ENCODE measurements at places on chromosomes 1 and 21.

DNA sequence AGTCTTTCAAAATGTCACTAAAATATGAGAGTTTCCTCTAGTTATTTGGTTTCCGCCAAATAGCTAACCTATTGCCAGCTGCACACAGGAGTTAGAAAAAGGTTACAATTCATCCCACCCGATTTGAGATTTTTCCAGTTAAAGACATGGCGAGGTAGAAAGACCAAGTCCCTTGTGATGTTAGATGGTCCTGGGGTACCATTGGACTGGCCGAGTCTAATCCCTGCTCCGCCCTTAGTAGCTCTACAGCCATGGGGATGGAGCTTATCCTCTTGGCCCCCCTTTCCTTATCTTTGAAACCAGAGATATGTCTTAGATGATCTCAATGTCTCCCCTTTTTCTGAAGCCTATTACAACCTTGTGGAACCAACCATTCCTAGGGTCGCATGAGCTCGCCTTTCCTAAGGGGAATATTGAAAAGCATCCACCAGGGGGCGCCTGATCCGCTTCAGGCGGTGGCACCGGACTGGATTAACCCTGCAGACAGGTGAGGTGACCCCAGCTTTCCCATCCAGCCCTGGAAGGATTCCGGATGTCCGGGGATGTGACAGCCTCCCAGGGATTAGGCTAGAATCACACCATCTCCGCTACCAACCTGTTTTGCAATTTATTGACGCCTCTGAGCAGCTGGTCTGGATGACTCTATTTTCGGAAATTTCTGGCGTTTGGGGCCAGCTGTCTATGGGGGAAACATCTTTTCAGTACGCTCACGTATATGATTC, 68.3 kb upstream of the SIM2 start:
- no peak for DNase-seq

DNA sequence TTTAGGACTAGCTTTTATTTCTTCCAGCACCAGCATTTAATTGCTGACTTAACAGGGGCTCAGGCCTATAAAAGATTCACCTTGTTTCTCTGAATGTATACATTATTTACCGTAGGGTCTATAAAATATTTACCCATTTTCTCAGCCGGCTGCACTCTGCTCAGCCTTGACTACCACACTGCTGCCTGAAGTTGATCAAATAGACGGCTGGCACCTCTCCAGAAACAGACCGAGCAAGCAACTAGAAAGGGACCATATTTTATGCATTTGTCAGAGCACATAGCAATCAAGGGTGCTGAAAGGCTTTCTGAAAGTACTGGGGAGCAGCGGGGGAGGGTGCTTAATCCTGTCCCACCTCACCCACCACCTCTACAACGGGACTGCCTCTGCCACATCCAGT, 64.7 kb upstream of the FGGY start:
- DNase-seq, result no peak

- DNase-seq, result no peak
Observed at GRCh38 chr1:242000434-242000833, 1.5 kb upstream of the MAP1LC3C start.

- DNase-seq, result no peak
Observed at GRCh38 chr1:98389809-98390208, 271.7 kb upstream of the SNX7 start.

DNA sequence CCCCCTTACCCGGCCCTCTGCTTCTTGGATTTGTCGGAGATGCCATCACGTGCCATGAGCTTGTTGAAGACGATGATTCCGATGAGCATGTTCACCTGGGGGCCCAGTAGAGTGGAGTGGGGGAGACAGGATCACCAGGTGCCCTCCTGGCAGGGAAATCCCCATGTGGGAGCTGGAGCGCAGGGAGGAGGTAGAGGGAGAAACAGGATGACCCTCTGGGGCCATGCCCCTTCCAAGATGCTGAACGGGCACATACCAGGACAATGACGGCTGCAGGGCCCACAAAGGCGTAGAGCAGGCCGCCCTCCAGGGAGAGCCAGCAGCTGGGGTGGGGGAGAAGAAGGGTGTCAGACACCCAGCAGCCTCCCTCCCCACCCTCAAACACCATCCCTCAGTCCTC, 28.6 kb downstream of the ADGRB2 start:
- DNase-seq, result no peak

DNA sequence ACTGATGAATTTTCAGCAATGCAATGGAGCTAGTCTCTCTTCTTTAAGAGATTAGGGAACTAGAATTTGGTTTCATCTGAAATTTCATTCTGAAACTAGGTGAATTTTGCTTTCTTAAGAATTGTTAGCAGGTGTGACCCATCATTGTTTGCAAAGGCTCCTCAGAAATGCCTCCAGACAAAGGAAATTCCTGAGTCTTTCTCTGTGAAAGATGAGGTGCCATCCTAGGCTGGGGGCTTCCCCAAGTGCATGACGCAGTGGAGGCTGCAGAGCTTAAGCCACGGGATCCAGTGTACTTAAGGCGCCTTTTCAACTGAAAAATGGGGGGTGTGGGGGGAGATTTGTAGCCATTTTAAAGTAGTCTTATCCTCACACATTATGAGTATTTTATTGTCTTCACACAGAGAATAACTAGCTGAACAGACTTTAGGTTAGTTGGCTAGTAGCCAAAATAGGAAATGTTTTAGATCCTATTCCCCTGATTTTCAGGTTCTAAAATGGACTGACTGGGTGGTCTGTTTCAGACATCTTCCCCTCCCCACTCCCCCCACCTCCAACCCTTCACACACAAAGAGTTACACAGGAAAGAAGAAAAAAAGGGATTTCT, 202.0 kb downstream of the NFIA start:
- DNase-seq, result no peak

DNA sequence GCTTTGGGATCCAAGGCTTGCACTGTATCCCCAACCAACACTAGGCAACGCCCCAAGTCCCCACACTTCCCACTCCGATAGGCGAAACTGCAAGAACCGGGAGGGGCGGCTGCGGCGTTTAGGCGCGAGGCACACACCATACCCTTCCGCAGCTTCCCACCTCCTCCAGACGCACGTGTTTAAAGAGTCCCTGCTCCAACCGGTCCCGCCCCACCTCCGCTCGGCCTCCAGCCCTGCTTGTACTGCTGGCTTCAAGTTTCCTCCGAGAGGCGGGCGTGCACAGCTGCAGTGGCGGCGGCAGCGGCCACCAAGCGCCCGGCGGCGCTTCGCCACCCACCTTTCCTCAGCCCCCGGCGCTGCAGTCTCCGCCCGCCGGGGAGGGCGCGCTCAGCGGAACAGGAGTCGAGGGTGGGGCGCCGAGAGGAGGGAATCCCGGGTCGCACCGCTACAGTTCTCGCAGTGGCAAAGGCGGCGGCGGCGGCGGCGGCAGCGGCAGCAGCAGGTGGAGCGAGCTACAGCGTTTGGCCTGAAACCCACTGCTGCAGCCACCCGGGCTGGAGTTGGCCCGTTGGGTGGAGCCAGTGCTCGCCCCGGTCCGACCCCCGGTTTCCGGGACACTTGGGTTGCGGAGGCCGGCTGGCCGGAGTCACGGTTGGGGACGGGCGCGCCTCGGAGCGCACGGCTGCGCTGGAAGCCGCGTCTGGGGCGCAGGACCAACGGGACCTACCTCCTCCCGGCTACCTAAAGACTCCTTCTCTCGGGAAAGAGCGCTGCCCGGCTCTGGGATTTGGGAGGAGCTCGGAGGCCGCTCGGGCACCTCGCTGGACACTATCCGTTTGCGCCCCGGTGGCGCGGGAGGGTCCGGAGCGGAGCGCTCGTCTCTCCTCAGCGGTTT, at the start of gene CNIH3:
TSS of gene CNIH3 (plus strand) at position 457 of the 895 bp plus-strand sequence. CDS start 858 bp downstream, outside the sequence.
- no peak for DNase-seq

DNA sequence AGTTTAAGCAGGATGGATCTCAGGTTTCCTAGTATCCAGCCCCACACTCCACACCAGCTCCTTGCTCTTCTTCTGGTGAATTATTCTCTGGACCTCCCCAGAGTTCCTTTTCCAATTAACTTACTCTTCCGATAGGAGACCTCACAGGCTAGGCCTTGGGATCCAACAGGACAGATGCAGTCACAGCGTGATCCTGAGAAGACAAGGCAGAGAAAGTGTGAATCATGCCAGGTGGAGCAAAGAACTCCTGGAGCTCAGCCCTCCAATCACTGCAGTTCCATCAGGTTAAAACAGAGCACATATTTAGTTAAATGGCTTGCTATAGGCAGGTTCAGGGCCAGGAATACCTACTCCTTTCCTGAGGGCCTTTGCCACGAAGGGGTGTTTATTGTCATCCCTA, 34.1 kb downstream of the C8B start:
- no peak for DNase-seq

GRCh38 chr1:89876463-89876862, 55.6 kb downstream of the LRRC8D start:
- DNase-seq, result no peak

- DNase-seq, result no peak
Observed at GRCh38 chr1:64569411-64569810, 99.5 kb downstream of the CACHD1 start.

GRCh38 chr1:153633161-153633753, 609 bp upstream of the CHTOP start:
- no peak for DNase-seq

GRCh38 chr1:184533049-184533448, 146.2 kb downstream of the C1orf21 start:
- no peak for DNase-seq

All from cortex of kidney (tissue), 1 donor.